ENCODE measurements at places on chromosomes 3 and 15.
A peak's percentile ranks its signal among the peaks of the same experiment; 100 is the strongest.

- no peak for DNase-seq
These were observed 108.5 kb upstream of the PFN2 start for GRCh38 chr3:150079029-150079739.

- no peak for DNase-seq
These were observed 92.8 kb upstream of the BCL6 start for GRCh38 chr3:187838016-187838540.

- DNase-seq = no peak
These were observed 36.3 kb downstream of the SERPINI2 start for GRCh38 chr3:167437428-167438139.

GRCh38 chr15:71330638-71331162, 215.4 kb downstream of the THSD4 start:
- DNase-seq = no peak

DNA sequence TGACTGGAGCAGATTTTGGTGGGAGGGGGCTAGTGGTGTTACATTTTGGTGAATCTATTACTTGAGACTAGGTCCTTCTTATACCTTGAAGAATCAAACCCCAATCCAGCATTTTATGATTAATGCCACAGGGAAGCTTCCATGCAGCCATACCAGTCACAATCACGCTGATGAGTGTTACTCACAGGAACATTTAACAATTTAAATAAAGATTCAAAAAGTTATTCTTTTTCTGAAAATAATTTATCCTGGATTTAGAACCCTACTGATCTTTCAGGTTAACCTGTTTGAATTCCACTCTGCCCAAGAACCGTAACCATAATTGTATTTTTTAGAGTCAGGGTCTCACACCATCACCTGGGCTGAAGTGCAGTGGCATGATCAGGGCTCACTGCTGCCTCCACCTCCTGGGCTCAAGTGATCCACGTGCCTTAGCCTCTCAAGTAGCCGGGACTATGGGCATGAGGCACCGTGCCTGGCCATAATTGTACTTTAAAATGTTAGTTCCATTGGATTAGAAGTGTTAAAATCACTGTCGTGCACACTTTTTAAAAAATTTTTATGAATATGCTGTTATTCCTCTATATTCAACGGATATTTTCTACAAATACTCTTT, 929 bp upstream of the MTMR10 start:
- no peak for DNase-seq

GRCh38 chr3:72462595-72463011, 385.6 kb downstream of the SHQ1 start:
- DNase-seq = no peak

DNA sequence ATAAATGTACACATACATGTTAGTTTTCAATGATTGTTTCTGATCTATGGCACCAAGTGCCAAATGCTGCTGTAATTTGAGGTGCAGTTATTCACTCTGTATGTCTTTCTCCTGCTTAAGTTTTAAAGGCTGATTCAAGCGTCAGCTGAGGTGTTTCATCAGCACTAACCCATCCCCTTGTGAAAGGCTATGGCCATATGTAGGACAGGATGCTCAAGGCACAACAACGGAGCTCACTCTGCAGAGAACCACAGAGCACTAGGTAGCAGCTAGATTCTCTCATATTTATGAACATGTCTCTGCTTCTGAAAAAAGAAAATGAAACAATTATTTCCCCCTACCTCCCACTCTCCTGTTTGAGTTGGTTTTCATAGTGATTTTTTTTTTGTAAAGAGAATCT, 340.0 kb upstream of the TMCO5A start:
- DNase-seq = no peak

DNA sequence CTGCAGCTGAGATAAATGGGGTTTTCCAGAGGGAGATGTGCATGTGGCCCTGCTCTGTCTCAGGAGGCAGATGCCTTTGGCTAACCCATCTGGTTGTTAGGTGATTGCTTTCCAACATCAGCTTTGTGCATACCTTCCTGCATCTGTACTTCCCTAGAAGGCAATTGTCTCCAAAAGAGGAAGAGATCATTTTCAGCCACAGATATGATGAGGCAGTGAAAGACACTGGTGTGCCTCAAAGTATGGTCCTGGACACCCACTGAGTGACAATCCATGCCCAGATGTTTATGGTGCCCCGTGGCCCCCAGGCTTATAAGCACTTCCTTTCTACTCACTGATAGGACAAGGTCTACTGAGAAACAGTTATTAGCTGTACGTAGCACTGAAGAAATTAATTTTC, 117.5 kb upstream of the NR2F2 start:
- DNase-seq = no peak

- no peak for DNase-seq
These were observed 544 bp upstream of the TIMMDC1 start for GRCh38 chr3:119497820-119498185.

DNA sequence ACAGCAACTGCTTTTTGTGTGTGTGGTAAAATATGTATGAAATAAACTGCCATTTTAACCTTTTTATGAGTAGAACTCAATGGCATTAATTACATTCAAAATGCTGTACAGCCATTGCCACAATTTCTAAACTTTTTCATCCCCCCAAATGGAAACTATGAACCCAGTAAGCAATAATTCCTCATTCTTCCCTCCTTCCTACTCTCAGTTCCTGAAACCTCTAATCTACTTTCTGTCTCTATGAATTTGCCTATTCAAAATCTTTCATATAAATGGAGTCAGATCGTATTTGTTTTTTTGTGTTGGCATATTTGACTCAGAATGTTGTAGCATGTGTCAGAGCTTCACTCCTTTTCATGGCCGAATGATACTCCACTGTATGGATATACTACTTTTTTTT, 5.3 kb upstream of the BLM start:
- DNase-seq = no peak

GRCh38 chr3:105032541-105032940, 334.2 kb upstream of the ALCAM start:
- DNase-seq = no peak

DNA sequence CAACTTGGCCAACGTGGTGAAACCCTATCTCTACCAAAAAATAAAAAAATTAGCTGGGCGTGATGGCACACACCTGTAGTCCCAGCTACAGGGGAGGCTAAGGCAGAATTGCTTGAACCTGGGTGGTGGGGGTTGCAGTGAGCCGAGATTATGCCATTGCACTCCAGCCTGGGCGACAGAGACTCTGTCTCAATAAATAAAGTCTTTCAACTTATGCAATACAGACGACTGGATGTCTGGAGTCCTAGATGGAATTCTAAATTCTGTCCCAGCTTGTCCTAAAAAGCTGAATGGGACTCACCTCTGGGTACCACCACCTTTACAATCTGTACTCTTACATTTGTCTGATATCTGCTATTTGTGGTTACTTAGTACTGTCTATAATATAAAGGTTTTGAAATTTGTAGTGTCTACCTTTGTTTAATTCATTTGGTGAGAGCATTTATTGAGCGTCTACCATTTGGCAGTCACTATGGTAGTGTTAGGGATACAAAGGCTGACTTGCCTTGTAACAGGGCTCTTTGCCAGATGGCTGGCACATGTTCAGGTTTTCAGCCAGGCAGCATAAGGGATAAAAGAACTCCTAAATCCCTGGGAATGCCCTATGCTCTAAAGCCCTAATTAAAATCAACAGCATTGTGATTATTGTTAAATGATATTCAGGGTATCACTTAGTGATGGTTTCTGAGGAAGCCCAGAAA, 7.2 kb upstream of the ZNF609 start:
- no peak for DNase-seq

DNA sequence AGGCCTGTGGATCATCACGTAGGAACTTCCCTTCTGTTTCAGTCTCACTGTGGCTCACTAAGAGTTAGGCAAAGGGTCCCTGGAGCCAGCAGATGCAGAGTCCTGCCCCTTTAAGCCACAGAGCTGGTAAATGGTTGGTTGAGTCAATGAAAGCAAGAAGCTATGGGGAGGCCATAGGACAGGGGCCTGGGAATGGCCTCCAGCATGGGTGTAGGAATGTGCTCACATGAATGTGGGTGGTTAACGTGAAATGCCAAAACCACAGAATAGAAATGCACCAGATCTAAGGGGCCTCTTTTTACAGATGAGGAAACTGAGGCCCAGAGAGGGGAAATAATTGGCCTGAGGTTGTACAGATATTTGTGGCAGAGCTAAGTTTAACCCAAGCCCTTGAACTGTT, 150.3 kb downstream of the TLE3 start:
- no peak for DNase-seq

DNA sequence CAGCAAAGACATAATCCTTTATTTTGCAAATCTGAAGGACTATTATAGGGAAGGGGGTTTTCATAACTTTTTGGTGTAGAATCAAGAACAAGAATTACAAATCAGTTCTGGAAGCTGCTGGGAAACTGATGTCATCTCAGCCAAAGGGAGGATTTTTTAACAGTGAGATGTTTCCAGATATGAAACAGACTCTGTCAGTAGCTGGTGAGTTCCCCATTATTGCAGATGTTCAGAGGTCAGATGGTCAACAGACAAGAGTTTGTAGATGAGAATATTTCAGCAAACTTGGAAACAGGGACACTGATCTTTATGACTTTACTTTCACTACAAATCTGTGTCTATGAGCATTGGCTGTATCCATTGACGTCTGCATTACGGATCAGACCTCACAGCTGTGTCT, 71.9 kb upstream of the LPP start:
- DNase-seq = no peak

DNA sequence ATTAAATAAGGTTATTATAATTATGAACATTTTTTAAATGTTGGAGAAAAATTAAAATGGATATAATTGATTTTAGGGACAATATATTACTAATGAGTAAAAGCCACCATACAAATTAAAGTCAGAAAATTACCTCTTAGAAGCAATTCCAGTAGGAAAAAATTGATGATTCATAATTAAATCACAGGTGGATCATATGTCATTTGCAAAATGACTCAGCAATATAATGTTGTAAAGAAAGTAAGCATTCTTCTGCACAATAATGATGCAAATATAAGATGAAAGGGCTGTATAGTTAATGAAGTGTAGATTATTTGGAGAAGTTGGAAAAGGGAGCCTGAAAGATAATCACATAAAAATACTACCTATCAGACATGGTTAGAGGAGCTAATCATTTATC, 25.8 kb downstream of the ZPLD1 start:
- DNase-seq = no peak

GRCh38 chr3:116051040-116051439, 394.2 kb downstream of the LSAMP start:
- DNase-seq = no peak

GRCh38 chr15:96285729-96286254, 44.7 kb upstream of the NR2F2 start:
- DNase-seq = no peak

DNA sequence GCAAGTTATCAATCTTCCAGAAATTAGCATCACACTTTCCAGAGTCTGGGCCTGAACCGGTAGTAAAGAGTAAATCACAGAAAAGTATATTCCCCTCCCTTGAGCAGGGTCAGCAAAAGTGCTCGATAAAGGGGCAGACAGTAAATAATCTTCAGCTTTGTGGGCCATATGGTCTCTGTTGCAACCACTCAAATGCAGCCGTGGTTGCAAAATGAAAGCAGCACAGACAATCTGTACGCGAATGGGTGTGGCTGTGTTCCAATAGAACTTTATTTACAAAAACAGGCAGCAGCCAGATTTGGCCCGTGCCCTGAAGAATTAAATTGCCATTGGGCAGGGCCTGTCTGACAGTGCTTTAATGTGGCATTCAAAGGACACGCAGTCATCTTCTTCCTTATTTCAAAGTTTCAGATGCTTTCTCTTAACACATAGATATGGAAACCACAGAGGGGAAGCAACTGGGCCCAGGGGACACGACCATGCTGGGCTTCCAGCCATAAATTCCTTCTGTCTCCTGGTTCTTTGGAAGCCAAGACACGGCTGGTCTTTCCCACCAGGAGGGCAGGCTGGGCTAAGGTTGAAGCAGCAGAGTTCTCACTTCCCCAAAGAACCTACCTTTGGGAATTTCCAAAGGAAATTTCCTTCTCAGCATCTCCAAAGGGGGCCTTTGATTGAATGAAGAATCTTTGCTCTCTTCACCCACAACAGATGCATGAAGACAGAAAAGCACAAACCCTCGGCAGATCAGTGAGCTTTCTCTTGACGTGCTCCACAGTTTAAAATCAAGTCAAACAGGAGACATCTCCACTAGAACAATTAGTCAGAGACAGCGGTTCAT, 489.8 kb upstream of the PROK2 start:
- peak; percentile 29 for DNase-seq

DNA sequence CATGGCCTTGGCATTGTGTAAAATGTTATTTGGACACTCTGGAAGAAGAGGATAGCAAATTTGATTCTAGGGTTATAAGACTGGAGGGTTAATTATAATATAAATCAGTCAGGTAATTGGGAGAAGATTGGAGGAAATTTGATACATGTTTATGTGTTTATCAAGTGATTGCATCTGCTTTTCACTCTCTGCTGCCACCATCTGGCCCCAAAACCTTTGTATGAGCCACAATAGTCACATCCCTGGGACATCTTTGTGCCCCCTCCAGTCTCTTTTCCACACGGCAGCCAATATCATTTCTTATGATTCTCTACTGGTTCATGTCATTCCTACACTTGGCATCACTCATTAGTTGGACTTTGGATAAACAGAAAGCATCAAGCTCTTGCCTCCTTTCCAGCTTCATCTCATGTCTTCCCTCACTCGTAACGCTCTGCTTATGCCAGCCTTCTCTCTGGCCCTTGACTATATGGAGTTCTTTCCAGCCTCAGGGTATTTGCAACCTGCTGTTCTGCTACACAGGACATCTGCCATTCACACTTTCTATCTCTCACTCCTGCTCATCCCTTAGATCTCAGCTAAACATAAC, 602.3 kb upstream of the SUCLG2 start:
- peak; percentile 35 for DNase-seq

- no peak for DNase-seq
These were observed 105.5 kb downstream of the GABRB3 start for GRCh38 chr15:26667222-26667988.

- DNase-seq = no peak
These were observed 778 bp downstream of the CRBN start for GRCh38 chr3:3178498-3179328.

Data from CD4-positive, alpha-beta T cell treated with Interleukin-6 for 4 hours (primary cell).